Mesothelial cell of epicardium (in vitro differentiated cells): ENCODE measurements at places on chromosomes 1 and 21. TPM values are rescaled to one million over a fixed set of nuclear protein-coding genes. Genes with fewer than 3 reads are reported as not detected.

The CHD5 gene
- total RNA-seq = 4.8 to 4.9 TPM (median 4.9 TPM) in 3 replicates

The DUSP12 gene
- total RNA-seq = 23.5 to 28.7 TPM (median 26.0 TPM) in 3 replicates

The RBM15 gene
- 39.7 to 41.9 TPM (median 41.0 TPM) in 3 replicates for total RNA-seq

GRCh38 chr1:29756085-29756484, 519.8 kb downstream of the PTPRU start:
- no peaks in the 10 kb centered on the region for H3K4me1 ChIP-seq
- H3K27me3 ChIP-seq = peaks cover 52% of the 10 kb centered on the region
- no peak overlapping the region for H3K4me3 ChIP-seq
- H3K36me3 ChIP-seq = no peaks in the 10 kb centered on the region

GRCh38 chr1:44827197-44828002, 15.7 kb downstream of the PTCH2 start:
- H3K4me3 ChIP-seq = no peak overlapping the region
- no peak overlapping the region for H3K27ac ChIP-seq
- H3K4me1 ChIP-seq = peaks cover 15% of the 10 kb centered on the region
- H3K36me3 ChIP-seq = no peaks in the 10 kb centered on the region
- no peak for DNase-seq
- H3K27me3 ChIP-seq = no peaks in the 10 kb centered on the region
